Large intestine (tissue), 12 donors: ENCODE measurements at places on chromosomes 13 and 19.

GRCh38 chr13:76799696-76800095 is 86.5 kb downstream of the KCTD12 start:
- peak; percentile 88 for DNase-seq

GRCh38 chr19:58538257-58539168 is 5.4 kb upstream of the TRIM28 start:
- peak; percentile 70 for DNase-seq

- no peak for DNase-seq
These were observed 1486.8 kb downstream of the EFNB2 start for GRCh38 chr13:105048677-105049076.

DNA sequence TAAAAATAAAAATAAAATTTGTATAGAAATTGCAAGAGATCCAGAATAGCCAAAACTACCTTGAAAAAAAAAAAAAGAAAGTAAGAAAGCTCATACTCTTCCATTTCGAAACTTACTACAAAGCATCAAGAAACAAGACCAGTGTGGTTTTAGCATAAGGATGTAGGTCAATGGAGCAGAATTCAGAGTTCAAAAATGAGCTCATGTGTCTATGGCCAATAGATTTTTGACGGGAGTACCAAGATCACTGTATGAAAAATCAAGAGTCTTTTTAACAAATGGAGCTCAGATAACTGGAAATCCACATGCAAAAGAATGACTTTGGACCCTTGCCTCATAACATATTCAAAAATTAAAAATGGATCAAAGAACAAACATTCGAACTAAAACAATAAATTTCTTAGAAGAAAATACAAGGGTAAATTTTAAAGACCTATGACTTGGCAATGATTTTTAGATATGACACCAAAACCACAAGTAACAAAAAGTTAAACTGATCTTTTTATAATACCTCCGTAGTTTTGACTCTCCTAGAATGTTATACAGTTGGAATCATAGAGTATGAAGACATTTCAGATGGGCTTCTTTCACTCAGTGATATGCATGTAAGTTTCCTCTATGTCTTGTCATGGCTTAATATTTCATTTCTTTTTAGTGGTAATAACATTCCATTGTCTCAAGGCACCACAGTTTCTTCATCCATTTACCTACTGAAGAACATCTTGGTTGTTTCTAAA is 43.2 kb downstream of the KLF12 start:
- DNase-seq = no peak

DNA sequence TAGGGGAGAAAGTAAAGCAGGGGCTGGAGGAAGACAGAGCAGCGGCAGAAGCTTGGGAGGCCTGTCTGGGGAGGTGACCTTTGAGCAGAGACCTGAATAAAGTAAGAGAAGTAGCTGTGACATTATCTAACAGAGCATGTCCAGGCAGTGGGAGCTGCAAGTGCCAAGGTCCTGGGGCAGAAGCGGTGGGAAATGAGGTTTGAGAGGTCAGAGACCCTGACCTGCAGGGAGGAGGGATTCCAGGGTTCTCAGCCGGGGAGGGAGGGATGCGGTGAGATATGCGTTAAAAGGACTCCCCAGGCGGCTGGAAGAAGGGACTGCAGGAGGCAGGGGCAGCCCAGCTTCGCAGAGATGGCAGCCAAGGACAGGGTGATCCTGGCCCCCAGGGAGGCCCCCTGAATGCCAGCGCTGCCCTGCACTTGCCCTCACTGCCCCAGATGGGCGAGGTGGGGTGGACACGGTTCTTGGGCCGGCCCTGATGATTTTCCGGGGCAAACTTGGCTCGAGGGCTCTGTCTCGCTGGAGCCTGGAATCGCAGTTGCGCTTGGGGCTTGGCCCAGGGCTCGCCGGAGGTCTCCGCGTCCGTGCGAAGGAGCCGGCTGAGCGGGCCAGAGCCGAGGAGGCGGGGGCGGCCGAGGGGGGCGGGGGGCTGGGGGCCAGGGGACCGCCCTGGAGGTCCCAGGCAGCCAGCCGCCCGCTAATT is 3.2 kb downstream of the CRLF1 start:
- DNase-seq = no peak

DNA sequence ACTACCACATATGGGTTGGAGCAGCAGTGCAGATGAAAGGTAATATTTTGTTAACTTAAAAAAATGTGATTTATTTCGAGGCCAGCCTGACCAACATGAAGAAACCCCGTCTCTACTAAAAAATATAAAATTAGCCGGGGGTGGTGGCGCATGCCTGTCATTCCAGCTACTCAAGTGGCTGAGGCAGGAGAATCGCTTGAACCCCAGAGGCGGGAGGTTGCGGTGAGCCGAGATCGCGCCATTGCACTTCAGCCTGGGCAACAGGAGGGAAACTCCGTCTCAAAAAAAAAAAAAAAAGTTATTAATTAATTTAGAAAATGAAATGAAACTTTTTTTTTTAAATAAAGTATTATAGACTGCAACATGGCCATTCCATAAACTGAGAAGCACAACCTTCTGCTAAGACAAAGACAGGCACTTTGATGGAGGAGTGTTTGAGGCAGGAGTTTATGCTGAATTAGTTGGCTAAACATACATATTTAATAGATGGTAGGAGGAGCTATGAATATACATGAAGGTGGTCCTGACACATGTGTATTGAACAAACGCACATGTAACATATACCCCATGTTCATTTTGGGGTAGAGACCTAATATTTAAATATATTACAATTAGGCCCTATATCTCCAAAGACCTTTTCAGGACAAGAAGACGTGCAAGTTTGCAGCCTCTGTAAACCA is 1485.3 kb upstream of the MIR17HG start:
- no peak for DNase-seq

GRCh38 chr13:21522847-21523246 is 63.7 kb upstream of the ZDHHC20 start:
- no peak for DNase-seq
